Hematopoietic multipotent progenitor cell treated with erythropoietin and hydrocortisone succinate and interleukin-3 and kit ligand, for 8 days (in vitro differentiated cells): ENCODE measurements at places on chromosomes 7 and 10.
A peak's percentile ranks its signal among the peaks of the same experiment; 100 is the strongest.

GRCh38 chr7:100632951-100633717 is 8.2 kb downstream of the TFR2 start:
- peak; percentile 67 for DNase-seq

GRCh38 chr7:151431281-151431767 is 8.6 kb downstream of the CRYGN start:
- DNase-seq, result no peak

- peak; percentile 51 for DNase-seq
Measured at GRCh38 chr7:151518105-151518946, 1.4 kb downstream of the RHEB start.

DNA sequence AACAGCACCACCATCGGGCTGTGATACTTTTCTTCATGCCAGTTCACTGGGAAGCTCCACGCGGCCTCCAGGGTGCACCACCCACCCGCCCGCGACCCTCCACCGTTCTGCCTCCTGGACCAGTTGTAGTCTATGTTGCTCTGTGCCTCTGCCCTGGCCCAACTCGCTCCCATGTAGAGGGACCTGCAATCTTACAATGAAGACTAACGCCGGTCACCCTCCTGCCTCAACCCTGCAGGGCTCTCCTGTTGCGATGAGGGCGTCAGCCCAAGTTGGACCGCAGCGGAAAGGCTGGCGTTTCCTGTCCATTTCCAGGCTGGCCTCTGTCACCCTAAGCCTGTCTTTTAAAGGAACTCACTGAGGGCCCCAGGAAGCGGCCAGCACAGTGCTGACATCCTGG is 34.9 kb downstream of the IL15RA start:
- no peak for DNase-seq

- no peak for DNase-seq
Measured at GRCh38 chr7:17132726-17133125, 165.7 kb upstream of the AHR start.

- no peak for DNase-seq
Measured at GRCh38 chr7:126361183-126361582, 891.6 kb downstream of the GRM8 start.

- DNase-seq, result no peak
Measured at GRCh38 chr10:13095094-13095493, 4.9 kb upstream of the OPTN start.

GRCh38 chr10:48551861-48552591 is 52.8 kb downstream of the ARHGAP22 start:
- peak; percentile 36 for DNase-seq

- DNase-seq, result no peak
Measured at GRCh38 chr10:47266602-47267001, 33.4 kb upstream of the GDF10 start.

DNA sequence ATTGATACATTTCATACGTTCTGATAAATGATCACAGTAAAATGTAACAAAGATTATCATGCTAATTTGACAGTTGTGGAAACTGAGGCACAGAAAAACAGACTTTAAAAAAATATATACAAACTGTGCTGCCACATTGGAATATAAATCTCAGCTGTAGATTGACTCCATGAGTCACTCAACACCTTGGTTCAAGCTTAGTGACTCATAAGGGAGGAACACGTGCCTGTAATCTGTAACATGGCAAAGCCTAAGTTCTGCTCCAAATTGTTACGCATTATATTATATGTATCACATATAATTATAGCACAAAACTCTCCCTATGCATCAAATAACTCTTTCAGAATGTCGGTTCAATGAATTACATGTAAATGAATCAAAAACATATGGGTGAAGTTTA is 1047.5 kb downstream of the GATA3 start:
- no peak for DNase-seq

DNA sequence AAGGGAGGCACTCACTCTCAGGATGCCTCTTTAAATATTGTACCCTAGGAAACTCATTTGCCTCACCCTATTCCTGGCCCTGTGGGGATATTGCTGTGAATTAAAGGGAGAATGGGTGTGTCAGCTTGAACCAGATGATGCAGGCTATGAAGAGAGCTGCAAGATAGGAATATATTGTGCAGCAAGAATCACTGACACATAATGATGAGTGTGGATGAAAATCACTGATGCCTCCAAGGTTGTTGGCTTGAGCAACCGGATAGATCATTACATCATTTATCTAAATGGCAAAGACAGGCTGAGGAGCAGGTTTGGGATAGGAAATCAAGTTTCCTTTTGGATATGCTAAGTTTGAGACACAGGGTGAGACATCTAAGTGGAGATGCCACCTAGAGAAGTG is 6.2 kb downstream of the SLC26A4 start:
- DNase-seq, result no peak

DNA sequence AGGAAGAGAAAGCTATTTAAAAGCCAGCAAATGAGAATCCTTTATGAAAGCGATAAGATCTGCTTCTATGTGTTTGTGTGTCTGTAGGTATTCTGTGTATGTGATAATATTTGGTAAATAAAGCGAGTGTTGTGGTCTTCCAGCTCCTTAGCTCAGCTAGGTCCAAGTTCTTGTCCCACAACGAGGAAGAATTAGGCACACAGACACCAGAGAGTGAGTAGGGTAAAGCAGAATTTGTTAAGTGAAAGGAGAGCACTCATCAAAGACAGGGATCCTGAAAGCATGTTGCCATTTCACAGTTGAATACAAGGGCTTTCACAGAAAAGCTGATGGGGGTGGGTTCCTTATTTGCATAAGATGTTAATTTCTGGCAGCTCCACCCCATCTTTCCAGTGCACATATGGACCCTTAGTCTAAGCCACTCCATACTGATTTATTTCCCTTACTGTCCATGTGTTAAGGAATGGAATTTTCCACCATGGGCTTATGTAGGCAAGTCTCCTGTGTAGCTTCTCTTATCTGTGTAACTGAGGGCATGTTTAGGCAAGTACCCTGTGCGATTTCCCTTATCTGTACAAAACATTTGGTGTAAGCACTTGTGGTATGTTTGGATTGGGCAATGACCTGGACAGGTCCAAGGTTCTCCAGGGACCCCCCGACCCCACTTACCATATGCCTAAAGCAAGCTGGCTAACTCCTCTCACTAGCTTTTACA is 165.9 kb upstream of the VIPR2 start:
- DNase-seq, result peak; percentile 74

DNA sequence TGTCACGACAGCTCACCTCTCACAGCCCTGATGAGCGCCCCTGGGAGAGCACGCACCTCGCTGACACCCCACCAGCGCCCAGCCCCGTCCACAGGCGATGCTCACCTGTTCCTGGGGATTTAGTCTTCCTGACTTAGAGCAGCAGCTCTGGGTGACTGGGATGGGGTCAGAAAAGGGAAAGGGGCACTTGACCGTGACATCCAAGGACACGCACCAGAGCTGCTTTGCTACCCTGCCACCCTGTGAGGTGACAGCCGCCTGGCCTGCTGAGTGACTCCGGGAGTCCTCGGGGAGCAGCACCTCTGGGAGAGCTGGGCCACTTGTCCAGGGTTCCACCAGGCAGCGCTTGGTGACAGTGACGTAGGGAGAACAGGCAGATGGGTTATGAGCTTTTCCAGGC is 148.2 kb downstream of the PRKAG2 start:
- no peak for DNase-seq

- DNase-seq, result no peak
Measured at GRCh38 chr10:70982443-70982842, 94.1 kb upstream of the PCBD1 start.
